ENCODE measurements at places on chromosomes 2 and 18.

DNA sequence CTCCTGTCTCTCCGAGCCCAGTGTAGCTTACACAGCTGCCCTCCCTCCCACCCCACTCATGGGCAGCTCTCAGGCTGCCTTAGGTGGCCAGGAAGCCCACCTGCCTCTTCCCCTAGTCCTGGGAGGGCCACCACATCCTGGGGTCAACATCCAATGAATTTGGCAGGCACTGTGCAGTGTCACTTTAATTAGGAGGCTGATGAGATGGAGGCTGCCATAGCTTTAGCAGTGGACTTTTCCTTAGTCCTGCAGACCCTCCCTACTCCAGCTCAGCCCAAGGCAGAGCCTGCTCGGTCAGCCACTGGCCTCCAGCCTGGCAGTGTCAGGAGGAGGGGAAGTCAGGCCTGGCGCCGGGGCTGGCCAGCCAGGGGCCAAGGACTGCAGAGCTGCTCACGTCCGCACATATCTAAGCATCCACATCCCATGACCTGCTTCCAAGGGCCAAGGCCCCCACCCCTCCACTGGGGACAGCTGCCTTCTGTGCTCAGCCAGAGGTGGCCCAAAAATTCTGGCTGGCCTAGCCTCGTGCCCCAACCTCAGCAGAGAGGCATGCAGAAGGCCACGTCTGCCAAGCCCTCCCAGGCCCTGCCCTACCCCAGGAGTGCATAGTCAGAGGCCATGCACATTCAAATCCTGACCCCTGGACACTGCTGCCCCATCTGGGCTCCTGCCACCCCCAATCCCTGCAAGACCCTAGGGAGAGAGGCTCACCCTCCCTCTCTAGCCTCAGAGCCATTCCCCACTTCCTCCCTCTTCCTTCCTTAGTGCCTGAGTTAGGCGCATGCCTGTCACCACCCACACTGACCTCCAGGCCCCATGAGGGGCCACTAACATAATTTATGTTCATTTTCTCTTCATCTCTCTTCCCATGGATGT, 33.1 kb downstream of the ADRA2B start:
- no peak for DNase-seq

- DNase-seq, result no peak
These were observed 7.4 kb upstream of the MTERF4 start for GRCh38 chr2:241109210-241110088.

DNA sequence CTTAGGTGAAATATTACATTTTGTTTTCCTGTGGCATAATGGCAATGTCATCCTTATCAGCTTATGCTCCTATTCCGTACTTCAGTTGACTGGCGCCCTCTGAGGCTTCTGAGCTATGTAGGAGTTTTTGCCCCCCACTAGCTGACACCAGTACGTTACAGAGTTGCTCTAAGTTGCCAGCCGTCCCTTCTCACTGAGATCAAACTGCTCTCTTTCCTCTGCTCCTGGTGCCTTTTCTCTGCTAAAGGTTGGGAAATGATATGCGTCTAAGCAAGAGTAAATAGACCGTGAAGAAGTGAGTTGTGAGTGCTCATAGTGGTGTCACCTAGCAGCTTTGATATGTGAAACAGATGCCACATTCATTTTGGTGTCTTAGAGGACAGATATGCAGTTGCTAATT, 99.2 kb downstream of the RAPGEF4 start:
- no peak for DNase-seq

DNA sequence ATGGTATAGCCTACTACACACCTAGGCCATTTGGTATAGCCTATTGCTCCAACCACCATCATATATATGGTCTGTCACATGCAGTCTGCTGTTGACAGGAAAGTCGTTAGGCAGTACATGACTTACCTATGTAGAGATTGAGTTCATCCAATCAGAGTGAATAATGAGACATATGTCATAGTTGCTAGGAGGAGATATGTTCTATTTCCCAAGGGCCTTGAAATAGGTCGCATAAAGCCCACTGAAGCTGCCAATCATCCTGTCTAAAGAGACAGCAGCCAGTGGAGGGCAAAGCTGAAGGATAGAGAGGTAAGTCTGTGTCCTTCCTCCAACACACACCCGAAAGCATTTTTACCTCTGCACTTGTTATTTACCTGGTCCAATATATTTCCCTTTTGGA, 263.4 kb downstream of the PTPRM start:
- no peak for DNase-seq

DNA sequence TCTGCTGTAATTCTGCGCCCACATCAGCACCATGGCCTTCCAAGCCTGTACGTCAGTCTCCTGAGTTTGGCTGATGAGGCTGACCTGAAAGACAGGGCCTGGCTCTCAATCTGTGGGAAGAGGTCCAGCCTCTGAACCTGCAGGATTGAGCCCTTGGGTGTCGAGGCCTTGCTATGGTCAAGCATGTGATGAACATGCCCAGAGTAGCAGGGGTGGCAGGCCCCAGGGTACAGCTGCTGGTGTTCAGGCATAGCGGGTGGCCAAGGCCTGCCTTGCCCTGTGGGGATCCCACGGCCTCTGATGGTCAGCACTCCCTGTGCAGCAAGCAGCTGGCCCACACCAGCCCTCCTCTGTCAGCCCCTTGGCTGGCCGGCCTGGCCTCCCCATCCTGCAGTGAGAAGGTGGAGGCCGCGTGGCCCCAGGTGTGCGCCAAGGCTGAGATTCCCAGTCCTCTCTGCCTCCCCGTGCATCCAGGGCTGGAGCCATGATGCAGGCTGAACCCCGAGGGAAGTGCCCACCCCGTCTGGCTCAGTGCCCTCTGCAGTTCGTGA, 298.4 kb downstream of the NDUFA10 start:
- no peak for DNase-seq

- no peak for DNase-seq
These were observed 204.2 kb downstream of the TMEM247 start for GRCh38 chr2:46683541-46683940.

DNA sequence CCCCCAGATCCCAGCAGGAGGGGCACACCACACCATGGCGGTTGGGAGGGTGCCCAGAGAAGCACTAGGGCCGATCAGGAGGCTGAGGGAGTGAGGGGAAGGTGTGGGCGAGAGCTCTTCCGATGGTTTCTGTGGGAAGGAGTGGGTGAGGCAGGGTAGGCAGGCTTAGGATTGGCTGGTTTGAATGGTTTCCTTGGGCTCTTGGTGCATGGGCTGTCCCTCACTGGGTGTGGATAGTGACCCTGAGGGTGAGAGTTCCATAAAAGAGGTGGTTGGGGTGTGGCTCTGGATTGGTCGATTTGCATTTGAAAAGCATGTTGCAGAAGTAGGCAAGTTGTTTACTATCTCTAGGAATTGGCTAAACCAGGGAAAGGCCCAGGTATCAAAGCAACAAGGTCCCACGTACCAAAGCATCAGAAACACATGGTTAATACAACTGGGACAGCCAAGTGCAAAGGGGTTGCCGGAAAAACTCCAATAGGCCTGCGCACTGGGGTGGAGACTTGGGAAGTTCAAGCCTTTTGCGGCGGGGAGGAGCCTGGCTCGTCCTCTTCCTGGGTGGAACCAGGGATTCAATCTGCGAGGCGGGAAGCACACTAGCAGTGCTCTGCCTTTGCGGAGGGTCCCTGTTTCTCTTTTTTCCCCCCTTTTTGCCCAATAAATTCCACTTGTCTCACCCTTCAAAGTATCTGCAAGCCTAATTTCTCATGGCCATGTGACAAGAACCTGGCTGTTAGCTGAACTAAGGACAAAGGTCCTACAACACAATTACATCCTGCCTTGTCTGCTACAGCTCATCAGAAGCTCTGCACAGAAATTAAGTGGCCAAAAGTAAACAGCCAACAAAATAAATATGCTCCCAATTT, 43.2 kb downstream of the IL1R2 start:
- no peak for DNase-seq

- DNase-seq, result no peak
These were observed 383.6 kb upstream of the SMIM21 start for GRCh38 chr18:75810961-75811551.

- no peak for DNase-seq
These were observed 142.0 kb upstream of the FSHR start for GRCh38 chr2:49296107-49296867.

GRCh38 chr18:35121531-35121930, 80.3 kb downstream of the MAPRE2 start:
- DNase-seq, result no peak

GRCh38 chr18:55743736-55744135, 155.7 kb upstream of the TCF4 start:
- DNase-seq, result no peak

DNA sequence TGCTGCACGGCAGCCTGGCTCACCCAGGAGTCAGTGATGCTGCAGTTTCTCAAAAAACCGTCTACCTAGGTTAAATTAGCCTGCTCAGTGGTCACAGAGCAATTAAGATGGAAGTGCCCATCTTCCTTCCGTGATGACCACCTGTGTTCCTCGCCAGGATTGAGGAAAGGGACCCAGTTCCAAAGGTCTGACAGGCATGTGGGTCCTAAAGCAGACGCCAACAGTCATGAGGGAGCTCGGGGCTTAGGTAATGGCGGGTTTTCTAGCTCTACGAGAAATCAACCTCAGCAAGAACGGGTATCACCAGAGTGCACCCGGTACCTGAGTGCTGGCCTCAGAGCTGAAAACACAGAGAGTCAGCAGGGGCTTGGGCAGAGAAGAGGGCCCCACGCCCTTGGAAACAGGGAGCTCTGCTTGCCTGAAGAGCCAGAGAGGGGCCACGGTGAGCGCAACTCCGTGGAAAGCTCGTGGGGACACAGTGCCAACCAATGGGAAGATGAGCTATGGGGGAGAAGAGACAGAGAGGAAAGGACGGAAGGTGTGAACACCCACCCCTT, 34.3 kb upstream of the DNMT3A start:
- DNase-seq, result no peak

DNA sequence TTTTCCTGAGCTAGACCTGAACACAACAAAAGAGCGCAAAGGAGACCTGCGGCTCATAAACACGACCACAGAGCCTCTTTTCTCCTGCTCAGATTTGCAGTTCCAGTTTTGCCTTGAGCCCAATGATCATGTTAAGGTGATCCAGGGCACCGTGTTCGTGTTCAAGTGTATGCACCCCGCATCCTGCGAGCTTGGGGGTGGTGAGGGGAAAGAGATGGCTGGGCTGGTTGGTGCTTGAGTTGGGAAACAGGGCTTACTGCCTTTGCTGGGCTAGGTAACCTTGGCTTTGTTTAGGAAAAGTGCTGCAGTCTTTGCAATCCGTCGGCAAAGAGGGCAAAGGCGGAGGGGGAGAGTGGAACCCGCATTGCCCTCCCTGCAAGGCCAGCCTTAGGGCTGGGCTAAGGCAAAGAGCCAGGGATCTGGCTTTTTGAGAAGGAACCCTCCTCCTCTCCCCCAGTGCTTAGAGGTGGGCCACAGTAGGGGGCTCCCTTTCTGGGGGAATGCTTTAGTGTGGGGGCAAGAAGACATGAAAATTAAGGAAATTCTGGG, 1.3 kb downstream of the HOXD10 start:
- no peak for DNase-seq

DNA sequence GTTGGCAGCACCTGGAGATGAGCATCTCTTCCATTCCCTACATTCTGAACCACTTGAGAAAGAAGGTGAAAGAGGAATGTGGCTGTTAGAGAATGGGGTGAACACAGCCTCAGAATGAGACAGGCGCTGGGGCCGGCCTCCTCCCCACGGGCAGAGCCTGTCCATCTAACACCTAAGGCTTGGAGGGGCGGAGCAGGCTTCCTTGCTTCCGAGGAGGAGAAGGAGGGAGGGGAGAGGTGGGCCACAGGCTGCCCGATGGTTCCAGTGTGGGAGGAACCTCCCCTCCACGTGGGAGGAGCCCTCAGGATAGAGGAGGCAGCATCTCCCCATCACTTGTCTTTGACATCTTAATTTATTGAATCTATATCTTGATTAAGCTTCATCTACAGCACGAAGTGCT, 68.6 kb downstream of the CIB4 start:
- no peak for DNase-seq

GRCh38 chr2:209121691-209122090, 302.2 kb upstream of the MAP2 start:
- no peak for DNase-seq

GRCh38 chr2:200966770-200967169, 3.3 kb upstream of the ORC2 start:
- no peak for DNase-seq

DNA sequence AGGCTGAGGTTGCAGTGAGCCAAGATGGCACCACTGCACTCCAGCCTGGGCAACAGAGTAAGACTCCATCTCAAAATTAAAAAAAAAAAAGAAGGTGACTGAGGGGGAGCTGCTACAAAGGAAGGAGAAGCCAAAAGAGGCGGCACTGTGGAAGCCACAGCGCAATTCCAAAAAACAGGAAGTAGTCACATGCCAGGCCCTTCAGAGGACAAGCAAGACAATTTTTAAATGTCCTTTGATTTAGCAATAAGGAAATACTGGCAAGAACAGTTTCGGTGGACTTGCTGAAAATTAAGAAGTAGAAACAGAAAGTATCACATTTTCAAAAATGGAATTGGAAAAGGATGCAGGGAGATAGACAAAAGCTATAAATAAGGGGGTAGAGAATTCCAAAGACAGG, 122.8 kb downstream of the OSBPL1A start:
- DNase-seq, result no peak

- no peak for DNase-seq
These were observed 6.9 kb upstream of the UCN start for GRCh38 chr2:27315122-27315521.

DNA sequence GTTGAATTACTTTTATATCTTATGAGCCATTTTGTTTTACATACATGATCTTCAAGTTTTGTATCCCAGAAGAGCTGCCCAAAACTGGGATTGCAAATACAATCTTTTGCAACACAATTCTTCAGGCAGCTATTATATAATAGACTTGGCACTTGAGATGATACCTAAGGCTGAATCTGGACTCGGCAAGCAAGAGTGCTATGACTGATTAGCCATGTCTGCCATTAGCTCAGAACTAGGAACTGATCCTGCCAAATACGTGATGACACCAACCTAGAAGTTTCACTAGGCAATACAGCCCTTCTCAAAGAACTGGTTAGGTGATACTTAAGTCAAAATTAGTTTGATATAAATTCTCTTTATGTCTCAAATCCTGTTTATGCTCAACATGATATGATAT, 619.6 kb downstream of the CPS1 start:
- no peak for DNase-seq

- no peak for DNase-seq
These were observed 91.8 kb upstream of the ST6GAL2 start for GRCh38 chr2:106977717-106978116.

- no peak for DNase-seq
These were observed 75.8 kb downstream of the ZEB2 start for GRCh38 chr2:144443837-144444817.

DNA sequence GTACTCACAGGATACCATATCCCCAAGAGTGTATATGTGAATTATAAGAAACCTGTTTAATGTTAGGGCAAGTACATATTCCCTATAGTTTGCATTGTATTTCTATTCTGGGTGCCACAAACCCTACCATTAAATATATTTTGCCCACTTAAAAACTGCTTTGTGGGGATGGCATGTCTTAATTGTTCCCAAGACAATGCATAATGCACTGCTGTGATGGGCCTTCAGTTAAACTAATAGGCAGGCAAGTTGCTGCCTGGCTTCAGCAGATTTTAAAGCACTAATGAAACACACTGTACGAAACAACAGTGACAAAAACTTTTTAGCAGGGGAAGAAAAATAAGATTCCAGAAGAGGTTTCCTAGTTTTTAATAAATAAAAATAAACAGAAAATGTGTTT, 104.8 kb upstream of the VRK2 start:
- no peak for DNase-seq
